ENCODE measurements at places on chromosomes 6 and 20.

DNA sequence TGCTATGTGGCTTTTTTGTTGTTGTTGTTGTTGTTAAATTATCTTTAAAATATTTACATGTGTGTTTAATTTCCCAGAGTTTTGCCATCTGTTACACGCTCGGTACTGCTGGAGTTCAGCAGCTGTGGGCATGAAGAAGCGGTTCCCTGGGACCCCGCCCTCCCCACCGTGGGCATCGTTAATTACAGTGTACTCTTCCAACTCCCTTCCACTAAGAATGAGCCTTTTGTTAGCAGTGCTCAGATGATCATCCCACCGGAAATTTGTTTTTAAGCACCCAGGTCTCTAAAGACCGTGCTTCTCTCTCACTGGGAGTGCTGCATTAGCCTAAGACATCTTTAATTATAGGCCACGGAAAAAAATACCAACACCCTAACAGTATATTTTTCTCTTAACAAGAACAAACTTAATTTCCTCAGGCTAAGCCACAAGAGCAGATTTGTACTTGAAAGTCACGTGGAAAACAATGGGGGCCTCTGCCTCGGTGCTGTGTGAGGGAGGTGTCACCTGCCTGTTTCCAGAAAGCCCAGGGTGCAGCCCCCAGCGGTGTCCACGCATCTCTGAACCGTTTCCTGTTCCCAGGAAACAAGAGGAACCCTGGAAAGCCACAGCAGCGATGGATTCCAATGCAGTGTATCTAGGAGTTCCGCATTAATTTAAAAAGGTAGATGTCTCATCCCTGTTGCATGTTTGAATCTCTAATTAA is 113.3 kb upstream of the FRMD1 start:
- peak; percentile 44 for DNase-seq

- DNase-seq = no peak
Measured at GRCh38 chr20:19911810-19912382, 105.3 kb upstream of the NAA20 start.

DNA sequence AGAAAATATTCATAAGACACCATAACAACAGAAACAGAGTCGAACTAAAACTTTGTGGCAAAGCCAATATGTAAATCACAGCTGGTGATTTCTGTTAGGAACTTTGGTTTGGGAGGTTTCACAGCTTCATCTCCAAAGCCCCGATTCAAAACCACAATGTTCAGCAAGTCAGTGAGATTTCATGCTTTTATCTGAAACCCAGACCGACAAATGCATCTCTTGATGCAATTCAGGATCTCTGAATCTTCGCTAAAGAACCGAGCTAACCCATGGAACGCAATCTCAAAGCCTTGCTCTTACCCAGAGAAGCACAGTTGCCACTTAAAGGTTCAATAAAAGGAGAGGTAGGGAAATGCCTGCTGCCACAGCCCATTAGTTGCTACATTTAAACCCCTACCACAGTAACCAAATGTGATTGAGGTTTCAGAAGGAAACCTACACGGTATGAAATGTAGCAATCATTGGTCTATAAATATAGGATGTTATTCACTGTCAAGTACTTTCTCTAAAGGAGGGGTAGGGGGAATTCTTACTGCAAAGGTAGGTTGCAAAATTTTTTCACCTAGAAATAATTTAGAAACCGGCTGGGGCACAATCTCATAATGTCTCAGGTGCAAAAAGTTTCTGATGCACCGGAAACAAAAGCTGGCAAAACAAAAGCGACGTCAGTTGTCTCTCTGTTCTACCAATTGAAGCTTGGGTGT is 381.0 kb upstream of the ARID1B start:
- DNase-seq = no peak

DNA sequence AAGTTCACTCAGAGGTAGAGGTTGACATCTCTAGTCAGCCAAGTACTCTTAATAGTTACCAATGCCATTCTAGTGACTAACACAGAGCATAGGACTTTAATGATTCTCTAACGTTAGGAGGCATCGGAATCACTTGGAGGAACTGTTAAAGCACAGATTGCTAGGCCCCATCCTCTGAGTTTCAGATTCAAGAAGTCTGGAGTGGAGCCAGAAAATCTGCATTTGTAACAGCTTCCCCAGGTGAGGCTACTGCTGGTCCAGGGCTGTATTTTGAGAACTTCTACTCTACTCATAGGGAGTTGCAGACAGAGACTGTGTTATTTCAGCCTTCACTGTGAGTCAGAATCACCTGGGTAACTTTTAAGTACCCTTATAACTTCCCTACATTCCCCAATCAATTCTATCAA is 5.7 kb downstream of the LMBRD1 start:
- no peak for DNase-seq

GRCh38 chr6:25065666-25066065 is 129.9 kb upstream of the RIPOR2 start:
- no peak for DNase-seq

DNA sequence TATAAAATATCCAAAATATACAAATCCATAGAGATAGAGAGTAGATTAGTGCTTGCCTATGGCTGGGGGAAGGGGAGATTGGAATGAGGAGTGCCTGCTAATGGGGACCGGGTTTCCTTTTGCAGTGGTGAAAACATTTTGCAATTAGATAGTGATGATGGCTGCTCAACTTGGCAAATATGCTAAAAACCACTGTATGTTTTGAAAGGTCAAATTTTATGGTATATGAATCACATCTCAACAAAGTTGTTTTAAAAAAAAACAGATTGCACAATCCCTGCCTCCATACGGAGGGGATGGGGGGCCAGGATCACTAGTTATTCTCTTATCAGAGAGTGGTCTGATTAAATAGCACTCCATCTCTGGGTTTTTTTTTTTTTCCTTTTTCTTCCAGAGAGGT is 76.9 kb upstream of the RIPOR2 start:
- DNase-seq = no peak

DNA sequence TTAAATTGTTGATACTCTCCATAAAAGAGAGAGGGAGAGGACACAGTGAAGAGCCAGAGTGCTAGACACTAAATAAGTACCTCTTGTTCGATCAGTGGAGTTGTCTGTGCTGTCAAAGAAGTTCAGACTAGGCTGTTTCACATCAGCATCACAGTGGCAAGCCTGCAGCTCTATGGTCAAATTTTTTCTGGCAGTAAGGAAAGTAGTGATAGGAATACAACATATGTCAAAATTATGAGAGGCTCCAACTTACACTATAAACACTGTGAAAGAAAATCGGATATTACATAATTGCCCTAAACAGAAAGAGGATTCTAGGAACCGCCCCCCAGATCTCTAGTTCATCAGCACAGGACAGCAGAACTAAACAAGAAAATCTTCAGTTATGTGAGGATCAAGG is 23.1 kb downstream of the DNAH8 start:
- DNase-seq = no peak

DNA sequence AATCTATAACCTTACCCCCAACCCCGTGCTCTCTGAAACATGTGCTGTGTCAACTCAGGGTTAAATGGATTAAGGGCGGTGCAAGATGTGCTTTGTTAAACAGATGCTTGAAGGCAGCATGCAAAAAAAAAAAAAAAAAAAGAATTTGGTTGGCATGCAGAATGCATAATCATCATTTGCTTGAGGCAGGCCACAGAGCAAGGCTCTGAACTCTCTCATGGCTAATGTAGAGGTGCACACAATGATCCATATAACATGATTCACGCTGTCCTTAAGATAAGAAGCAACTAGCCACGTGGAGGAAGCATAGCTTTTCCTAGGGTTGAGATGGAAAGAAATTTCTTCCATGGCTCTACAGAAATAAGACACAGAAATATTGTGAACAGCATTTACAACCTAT is 27.6 kb upstream of the RPN2 start:
- DNase-seq = no peak

DNA sequence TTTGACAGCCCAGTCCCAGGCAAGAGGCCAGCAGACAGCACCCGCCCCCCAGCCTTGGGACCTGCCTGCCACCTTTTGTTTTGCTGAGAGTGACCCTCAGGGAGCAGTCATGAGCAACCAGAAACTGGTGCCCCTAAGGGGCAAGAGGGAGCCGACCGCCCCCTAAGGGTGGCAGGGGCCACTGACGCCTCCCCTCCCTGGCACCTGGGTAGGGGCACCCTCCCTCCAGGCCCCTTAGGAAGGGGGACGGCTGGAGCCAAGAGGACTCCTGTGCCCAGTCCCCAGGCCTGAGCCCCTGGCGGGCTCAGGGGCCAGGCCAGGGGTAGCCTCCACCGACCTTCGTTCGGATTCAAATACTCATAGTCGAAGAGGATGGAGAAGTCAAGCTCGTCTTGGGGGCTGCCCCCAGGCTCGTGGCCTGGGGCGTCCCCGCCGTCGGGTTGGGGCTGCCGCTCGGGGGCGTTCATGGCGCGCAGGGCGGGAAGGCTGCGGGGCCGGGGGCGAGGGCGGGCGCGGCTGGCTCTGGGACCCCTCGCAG is 417 bp downstream of the NFATC2 start:
- DNase-seq = no peak

- DNase-seq = no peak
Measured at GRCh38 chr6:39104528-39104927, 10.5 kb downstream of the SAYSD1 start.

- no peak for DNase-seq
Measured at GRCh38 chr20:17499041-17499440, 32.1 kb downstream of the BFSP1 start.

GRCh38 chr6:45504947-45505346 is 127.2 kb upstream of the SUPT3H start:
- no peak for DNase-seq

DNA sequence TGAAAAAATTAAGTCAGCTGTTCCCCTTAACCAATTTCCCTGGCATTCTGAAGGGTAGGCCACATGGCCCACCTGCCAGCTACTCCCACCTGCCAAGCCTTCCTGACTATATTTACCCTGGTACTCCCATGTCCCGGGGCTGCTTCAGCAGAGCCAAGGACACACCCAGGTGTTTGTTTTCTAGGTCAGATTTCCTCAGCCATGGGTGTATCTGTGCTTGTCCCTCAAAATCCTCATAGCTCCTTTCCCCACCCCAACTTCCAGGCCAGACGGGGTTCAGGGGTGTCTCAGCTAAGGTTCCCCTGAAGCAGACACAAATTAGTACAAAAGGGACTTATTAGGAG is 139.4 kb upstream of the CDYL start:
- no peak for DNase-seq

DNA sequence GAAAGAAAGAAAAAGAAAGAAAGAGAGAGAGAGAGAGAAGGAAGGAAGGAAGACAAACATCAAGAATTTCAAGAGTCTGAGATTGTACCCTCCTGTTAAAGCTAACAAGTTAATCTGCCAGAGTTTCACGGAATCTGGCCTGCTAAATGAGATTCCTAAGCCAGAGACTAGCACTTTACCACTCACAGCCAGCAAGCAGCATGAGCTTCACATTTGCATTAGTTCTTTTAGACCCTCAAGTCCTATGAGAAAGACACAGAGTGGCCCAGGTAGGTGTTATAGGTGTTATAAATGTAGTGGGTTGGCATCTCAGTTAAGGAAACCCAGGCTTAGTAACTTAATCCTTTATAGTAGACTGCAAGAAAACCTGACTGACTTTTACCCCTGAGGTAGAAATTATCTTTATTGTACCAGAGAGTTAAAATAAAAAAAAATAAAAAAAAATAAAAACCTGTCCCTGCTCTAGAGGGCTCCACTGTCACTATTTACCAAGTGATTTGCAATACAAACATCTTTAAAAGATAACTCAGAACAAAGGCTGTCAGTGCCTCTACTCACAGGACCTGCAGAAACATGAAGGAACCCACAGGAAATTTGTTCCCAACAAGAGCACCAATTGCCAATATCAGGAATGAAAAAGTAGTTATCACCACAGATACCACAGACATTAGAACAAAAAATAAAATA is 9.7 kb upstream of the IBTK start:
- DNase-seq = no peak
